ENCODE measurements at places on chromosomes 3 and 15. TPM values are rescaled to one million over a fixed set of nuclear protein-coding genes. Genes with fewer than 3 reads are reported as not detected.
A peak's percentile ranks its signal among the peaks of the same experiment; 100 is the strongest.

- peak; percentile 70 for DNase-seq
Measured at GRCh38 chr15:66803182-66803729, 101.2 kb downstream of the SMAD6 start.

DNA sequence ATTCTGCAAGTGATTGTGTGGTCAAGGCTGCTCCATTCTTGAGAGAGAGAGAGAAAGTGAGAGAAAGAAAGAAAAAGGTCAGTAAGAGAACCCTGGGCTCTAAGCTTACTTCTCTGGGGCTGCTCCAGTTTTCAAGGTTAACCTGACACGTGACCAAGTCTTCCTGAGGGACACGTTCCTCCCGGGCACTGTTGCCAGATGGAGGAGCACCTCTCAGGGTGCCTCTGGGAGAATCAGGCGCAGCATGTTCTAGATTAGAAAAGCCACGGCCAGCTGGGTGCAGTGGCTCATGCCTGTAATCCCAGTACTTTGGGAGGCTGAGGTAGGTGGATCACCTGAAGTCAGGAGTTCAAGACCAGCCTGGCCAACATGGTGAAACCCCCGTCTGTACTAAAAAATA, 60.8 kb downstream of the ITGA11 start:
- DNase-seq: no peak

The SAMMSON gene
- 25.3 TPM for total RNA-seq

- no peak for DNase-seq
Measured at GRCh38 chr3:127669541-127670228, 3.1 kb upstream of the ABTB1 start.

DNA sequence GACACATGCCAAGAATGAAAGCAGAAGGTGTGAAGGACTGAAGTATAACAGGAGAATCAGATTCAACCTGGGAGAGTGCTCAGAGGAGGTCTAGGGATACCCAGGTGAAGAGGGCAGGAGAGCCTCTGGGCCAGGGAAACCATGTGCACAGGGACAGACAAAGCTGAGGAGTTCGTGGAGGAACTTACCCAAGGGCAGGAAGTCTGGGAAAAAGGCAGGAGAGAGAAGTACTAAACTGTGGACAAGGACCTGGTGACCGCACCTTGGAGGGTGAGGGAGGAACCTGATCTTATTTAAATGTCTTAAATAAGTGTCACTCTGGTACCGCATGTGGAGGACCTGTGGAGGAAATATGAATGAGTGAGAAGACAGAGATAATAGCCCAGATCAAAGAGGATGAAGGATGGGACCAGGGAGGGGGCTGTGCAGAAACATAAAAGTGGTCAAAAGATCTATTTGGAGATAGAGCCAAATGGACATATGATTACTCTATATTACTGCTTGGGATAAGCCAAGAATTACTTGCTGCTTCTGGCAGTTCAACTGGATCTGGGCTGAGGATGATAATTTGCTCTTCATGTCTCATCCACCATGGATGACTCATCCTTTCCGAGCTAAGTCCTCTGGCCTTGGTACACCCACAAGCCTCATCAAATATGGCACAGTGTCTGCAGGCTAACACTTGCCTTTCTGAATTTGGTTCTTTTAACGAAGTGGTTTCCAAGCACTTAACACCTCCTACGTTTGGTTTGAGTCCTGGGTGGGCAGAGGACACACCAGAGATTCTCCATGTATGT, 116.9 kb upstream of the NMNAT3 start:
- no peak for DNase-seq

DNA sequence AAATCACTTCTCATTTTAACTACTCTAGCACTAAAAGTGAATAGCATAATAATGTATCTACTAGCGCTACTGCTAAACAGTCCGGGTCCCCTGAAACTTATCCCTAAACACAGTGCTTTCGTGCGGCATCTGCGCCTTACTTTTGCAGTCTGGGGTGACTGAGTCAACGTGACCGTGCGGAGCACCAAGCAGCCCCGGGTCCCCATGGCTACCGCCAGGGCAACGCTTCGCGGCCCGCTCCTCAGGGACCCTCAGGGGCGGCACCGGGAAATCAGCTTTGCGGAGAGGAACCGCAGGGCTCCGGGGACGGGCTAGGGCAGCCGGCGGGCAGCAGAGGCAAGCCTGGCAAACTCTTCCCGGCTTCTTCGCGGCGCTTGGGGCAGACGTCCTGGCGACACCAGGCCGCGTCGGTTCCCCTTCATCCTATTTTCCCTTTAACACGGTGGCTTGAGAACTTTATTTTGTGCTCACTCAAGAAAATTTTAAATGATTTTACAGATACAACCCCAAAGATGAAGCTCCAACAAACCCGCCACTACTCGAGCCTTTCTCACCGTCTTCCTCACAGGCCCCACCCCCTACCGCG, 757 bp upstream of the DIPK2A start:
- DNase-seq: no peak

The SCN11A gene
- total RNA-seq: 0.07 TPM

DNA sequence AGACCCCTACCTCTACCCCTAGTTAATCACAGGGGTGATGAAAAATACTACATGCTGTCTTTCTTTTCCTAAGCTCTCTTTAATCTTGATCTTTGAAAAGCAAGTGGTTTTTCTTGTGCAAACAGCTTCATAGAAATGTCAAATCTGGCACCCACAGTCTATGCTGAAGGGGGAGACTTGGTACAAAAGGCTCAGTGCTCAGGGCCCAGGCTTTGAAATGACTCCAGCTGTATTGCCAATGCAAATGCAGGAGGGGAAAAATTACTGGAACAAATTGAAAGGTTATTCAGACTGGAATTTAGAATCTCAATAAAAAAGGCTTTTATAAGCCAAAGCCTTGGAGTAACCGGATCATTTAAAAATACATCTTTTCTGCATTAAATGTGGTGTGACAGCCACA, 223.9 kb downstream of the LRTM1 start:
- DNase-seq: no peak

DNA sequence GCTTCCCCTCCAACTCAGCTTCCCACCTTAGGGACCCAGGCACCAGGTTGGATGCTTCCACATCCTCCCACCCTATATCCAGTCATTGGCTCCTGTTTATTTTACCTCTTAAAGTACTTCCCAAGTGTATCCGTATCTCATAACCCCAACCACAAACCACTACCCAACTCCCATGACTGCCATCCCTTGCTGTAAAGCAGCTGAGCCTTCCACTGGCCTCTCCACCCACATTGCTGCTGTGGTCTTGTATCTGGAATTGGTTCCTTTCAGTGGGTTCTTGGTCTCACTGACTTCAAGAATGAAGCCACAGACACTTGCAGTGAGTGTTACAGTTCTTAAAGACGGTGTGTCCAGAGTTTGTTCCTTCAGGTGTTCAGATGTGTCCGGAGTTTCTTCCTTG, 79.8 kb upstream of the HRH1 start:
- DNase-seq: no peak

DNA sequence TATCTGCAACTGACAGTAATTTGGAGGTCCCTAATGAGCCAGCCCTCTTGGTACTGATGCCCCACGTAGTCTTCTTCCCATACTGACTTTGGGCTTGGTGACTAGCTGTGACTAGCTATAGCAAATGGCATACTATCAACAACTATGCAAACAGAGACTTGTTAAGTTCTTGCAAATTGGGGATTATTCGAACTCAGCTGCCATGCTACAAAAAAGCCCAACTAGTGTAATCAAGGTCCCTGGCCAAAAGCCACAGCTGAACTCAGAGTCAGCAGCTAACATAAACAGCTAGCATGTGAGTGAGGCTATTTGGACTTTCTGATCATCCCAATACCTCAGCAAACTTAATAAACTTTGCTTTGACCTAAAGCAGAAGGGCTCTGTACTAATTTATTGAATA, 121.2 kb upstream of the PLXND1 start:
- no peak for DNase-seq

DNA sequence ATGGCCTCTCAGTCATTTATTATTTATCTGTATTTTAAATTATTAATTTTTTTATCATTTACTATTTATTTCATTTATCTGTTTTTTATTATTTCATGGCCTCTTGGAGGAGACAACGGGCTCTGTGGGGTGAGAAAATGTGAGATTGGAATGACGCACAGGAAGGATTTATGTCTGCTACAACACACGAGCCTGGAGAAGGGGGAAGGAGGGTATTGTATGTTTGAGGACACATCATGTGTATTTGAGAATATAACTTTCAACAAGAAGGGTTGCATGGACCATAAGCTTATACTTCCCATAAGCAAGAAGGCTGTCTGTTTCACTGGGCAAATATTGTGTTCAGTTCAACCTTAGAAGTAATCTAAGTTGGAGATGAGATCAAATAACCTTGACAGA, 31.7 kb downstream of the LSM3 start:
- DNase-seq: no peak

The GABRR3 gene
- not detected for total RNA-seq

DNA sequence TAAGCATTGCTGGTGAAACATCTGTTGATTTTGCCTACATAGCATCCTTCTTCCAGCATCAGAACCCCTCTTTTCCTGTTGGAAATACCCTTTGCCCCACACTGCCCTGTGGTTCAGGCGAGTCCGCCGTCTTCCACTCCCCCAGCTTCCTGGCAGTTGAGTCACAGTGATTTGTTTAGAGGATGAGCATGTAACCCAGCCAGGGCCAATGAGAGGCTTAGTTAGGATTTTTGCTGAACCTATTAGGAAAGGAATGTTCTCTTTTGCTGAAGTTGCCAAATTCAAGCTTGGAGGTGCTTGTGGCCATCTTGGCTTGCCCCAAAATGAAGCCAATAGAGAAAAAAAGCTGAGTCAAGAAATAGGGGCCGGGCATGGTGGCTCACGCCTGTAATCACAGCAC, 19.0 kb upstream of the MEX3B start:
- DNase-seq: no peak

GRCh38 chr3:33746416-33747116, 28.5 kb upstream of the CLASP2 start:
- no peak for DNase-seq

The TMEM44 gene
- 11.0 TPM for total RNA-seq

The SRGAP3 gene
- 2.6 TPM for total RNA-seq

GRCh38 chr15:100544338-100544841, 15.6 kb upstream of the CERS3 start:
- DNase-seq: no peak

The ITIH3 gene
- 14.2 TPM for total RNA-seq

The FBLN2 gene
- 233 TPM for total RNA-seq

The WWTR1 gene
- 135 TPM for total RNA-seq

The CLDN16 gene
- total RNA-seq: not detected

Data from thoracic aorta (tissue), 2 donors.